GM23338 (cell line): ENCODE measurements at places on chromosomes 5 and 9.

GRCh38 chr5:113242481-113243348, 192.1 kb downstream of the TSSK1B start:
- no peak for DNase-seq

GRCh38 chr5:36939969-36940858, 63.6 kb downstream of the NIPBL start:
- DNase-seq: no peak

DNA sequence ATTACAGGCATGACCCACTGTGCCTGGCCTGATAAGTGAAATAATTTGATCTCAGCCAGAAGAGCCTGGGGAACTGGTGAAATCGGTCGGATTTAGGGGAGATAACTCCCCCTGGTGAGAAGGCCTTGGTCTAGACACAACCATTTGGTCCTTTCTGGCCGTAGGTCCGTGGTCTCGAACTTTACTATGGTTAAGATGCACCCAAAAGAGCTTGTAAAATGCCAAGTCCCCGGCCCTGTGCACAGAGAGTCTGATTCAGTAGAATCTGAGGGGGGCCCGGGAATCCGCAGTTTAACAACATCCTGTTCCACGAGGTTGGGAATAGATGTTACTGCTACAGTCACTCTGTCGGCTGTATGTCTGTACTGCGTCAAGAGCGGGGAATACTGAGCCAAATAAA, 140.7 kb downstream of the C9orf50 start:
- no peak for DNase-seq

DNA sequence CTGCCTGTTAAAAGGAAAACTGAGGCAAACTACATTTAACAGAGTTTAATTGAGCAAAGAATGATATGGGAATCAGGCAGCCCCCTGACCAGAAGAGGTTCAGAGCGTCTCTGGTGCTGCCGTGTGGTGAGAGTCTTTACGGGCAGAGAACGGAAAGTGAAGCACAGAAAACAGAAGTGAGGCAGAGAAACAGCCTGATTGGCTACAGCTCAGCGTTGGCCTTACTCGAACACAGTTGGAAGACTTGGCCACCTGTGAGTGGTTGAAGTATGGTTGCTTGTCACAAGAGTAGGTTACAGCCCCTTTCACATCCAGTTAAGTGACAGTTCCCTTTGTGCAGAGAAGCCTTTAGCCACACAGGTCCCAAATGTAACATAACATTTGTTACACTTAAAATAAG, 16.9 kb upstream of the FBP1 start:
- peak; percentile 24 for DNase-seq

DNA sequence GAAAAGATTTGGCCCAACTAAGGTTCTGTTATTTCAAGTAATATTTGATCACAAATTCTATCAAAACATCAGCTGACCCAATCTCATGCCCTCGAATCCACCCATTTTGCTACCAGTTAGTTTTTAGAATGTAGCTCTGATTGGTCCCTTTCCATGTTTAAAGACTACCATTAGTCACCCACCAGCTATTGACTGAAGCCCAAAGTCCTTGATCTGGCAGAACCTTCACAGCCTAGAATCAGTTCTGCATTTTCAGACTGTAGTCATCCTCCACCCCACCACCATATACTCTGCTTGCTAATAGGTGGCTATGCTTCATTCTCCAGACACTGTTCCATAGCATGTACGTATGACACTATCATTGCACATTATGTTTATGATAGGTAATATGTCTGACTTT, 182.2 kb upstream of the TARS1 start:
- no peak for DNase-seq

DNA sequence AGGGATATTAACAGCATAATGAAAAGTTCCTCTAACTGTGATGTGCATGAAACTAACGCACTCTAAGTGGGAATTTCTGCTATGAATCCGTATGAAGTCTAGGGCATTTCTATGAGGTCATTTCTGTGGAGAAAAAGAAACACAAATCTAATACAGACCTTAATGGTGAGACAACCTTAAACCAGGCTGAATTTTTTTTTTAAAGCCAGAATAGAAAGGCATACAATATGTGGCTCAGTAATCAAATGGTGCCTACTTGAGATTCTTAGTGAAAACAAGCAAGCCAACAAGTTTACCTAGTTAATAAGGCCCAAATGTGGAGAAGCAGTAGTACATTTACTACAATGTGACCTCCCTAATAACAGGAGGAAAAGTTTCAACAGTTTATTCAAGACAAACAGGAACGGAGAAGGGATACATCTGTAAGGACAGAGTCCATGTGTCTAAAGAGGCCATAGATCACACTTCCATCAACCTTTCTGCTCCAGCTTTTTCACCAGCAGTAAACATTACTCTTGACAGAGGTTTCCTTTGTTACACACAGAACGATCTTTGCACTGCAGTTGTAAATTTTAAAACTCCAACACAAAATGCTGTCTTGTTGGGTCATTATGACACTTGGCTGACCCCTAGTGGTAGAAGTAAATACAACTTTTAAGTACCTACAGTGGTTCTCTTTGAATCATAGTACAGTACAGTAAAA, 26.2 kb downstream of the CARNMT1 start:
- DNase-seq: peak; percentile 90

DNA sequence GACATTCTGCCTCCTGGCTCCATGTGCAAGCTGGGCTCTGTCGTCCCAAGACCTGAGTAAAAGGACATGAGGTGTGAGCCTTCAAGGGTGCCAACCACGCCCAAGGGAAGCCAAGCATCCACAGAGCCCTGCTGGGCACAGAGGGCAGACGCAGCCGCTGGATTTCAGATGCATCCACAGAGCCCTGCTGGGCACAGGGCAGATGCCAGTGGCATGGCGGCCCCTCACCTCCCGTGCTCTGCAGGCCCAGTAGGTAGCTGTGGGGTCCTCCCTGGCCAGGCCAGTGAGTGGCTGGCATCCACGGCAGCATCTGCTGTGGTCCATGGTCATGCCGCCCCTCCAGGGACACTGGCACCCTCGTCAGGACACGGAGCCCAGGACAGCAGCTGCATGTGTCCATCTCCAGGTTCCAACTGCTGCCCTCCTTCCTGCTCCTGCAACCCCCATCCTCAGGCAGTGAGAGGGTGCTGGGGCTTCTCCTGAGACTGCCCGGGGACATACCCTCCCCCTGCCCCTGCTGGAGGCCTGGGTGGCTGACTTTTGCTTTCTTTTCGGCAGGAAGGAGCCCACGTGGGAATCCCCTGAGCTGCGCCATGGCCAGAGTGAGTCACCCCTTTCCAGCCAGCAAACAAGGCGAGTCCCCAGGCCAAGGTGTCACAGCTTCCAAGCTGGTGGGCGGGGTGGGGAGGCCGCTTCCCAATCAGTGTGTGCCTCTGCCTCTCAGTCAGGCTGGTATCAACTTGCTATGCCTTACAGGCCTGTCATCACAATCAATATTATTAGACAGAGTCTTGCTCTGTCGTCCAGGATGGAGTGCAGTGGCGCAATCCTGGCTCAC, 4.0 kb upstream of the TRAF2 start:
- DNase-seq: no peak

DNA sequence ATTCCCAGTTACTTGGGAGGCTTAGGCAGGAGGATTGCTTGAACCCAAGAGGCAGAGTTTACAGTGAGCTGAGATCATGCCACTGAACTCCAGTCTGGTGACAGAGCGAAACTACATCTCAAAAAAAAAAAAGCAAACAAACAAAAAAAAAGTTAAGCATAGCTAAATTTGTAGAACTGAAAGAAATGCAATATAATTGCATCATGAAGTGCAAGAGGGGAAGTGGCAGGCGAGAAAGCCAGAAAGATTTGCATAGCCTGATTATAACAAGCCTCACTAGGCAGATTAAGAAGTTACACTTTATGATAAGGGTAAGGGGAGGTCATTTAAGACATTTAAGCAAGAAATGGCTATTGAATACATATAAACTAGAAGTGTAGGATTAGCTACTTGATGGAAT, 187.1 kb downstream of the EDIL3 start:
- no peak for DNase-seq

DNA sequence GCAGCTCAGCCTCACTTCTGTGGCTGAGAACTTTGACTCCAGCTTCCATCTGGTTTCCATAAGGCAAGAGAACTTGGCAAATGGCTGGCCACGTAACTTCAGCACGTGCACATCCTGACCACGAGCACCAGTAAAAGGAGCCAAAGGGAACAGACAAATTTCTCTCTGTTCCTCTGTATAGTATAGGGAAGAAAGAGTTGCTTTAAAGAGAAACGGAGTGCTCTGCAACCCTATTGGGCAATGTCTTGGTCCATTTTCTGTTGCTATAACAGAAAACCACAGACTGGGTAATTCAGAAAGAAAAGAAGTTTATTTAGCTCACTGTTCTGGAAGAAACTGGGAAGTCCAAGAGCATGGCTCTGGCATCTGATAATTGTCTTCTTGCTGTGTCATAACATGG, 558.7 kb downstream of the ACTL7B start:
- DNase-seq: no peak

- DNase-seq: no peak
Measured at GRCh38 chr5:74415695-74416102, 224.8 kb downstream of the ENC1 start.

DNA sequence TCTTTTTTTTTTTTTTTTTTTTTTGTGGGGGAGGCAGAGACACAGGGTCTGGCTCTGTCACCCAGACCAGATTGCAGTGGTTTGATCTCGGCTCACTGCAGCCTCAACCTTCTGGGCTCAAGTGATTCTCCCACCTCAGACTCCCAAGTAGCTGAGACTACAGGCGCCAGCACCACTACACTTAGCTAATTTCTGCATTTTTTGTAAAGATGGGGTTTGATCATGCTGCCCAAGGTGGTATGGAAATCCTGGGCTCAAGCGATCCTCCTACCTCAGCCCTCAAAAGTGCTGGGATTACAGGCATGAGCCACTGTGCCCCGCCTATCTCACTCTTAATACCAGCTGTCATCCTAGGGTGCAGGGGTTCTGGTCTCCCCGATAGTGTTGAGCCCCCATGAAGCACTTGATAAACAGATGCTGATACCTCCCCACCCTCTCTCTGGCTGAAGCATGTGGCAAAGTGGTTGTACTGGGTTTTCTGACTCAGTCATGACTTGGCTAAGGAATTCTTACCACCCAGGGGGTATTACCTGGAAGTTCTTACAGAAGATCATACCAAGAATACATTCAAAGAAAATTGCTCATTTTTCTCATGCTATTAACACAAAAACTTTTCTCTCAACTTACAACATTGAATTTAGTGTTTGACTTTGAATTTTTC, 110.2 kb upstream of the DAPK1 start:
- no peak for DNase-seq

DNA sequence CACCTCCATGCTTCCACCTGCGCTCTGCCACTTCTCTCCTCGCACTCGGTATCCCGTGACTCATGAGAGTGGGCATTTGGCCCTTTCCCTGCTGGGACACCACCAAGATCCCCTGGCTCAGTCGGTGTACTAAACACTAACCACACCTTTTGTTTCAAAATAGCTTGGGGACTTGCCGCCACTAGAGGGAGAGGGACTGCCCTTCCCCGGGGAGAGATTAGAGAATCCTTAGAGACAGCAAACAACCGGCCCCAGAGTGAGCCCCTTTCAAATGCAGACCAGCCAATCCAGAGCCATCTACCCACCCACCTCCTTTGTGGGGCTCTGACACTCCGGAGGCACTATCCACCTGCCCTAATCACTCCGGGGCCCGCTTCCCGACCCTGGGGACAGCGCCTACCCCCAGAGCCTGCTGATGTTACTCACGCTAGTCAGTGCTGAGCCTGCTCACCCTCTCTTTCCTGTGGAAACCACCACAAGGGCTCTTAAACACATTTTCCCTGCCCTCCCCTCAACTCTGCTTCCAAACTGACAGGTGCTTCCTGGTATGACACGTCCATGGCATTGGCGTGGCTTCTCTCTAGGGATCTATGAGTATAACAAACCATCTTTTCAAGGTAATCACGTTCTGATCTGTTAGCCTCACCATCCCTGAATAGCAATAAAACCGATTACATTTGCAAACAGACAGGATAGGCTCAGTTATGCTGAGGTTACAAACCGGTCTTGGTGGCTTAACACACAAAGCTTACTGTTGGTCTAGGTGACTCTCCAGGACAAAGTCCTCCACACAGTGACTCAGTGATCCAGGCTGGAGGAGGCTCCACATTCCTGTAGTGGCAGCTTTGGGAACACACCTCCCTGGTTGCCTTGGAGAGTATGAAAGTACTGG, 180.1 kb upstream of the MVB12B start:
- DNase-seq: peak; percentile 91

GRCh38 chr9:121217609-121218292, 16.1 kb upstream of the RAB14 start:
- no peak for DNase-seq

GRCh38 chr5:92371889-92372235, 988.7 kb upstream of the ARRDC3 start:
- DNase-seq: no peak

DNA sequence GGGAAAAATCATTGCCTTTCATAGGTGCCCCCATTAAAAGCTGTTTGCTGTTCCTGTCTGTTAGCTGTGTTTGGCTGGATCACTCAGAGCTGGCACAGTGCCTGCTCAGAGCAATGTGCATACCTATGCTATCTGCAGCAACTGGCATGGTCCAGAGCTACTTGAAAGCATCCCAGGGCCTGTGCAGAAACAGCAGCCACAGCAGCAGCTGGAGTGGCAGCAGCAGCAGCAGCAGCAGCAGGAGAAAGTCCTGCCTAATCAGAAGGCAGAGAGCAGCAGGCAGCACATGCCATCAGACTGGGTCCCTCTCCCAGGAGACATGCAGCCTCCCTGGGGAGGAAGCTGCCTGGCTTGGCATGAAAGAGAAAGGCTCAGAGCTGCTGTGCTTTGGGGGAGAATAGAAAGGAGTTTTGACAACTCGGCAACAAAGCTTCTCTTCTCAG, 243.8 kb upstream of the WWC1 start:
- DNase-seq: peak; percentile 24

DNA sequence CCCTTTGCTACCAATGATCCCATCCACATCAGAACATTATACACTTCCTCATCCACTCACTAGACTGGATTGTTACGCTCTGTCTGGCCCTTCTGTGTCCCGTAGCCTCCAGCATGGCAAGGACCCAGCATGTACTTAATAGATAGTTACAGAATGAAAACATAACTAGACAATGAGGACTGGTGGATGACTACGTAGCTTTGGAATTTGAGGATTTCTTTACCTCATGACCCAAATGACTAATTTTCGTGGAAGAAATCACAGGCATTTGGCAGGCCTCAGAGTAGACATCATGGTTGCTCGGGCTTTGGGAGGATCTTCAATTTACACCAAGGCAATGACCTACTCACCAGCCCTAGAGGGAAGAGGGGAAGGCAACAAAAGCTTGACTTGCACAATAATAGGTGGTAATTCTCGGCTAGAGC, 299.8 kb downstream of the TLE1 start:
- DNase-seq: no peak

- DNase-seq: no peak
Measured at GRCh38 chr5:180455872-180456271, 38.3 kb upstream of the CNOT6 start.

- DNase-seq: no peak
Measured at GRCh38 chr5:142463904-142464303, 139.1 kb upstream of the SPRY4 start.
